ENCODE measurements at places on chromosomes 5 and 9.

DNA sequence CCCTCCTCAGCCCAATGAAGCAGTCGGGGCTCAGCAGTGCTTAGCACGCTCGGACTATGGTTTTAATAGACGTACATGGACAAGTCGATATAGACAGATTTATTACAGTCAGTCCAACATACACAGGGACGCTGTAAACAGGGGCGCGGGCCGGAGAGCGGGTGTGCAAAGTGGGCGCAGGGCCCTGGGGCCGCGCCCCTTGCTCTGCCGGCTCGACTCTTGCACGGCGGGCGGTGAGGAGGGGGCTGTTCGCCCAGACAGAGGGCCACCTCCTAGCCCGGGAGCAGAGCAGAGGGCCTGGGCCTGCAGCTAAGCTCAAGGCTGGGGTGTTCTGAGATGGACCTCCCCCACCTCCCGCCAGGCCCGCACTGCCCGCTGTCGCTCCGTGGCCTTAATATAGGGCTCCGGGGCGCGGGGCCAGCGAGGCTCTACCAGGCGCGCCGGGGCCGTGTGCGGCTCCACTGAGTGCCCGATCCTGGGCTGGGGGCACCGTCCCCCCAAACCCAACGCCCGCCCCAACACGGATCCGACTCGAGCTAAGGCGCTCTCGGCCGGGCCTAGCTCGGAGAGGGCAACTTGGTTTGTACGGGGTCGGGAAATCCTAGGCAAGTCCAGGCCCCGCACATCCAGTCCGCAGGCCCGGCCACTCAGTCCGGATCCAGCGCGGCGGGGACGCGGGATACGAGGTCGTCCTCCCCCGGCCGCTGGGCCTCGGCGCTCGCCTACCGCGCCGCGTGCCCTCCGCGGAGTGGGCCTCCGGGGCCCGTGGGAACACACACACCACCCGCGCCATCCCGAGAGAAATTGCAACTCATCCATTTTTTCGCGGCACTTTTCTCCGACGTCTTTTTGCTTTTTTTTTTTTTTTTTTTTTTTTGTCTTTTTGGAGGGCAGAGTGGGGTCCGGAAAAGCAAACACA, 6.1 kb downstream of the PITX1 start:
- no peak for DNase-seq

DNA sequence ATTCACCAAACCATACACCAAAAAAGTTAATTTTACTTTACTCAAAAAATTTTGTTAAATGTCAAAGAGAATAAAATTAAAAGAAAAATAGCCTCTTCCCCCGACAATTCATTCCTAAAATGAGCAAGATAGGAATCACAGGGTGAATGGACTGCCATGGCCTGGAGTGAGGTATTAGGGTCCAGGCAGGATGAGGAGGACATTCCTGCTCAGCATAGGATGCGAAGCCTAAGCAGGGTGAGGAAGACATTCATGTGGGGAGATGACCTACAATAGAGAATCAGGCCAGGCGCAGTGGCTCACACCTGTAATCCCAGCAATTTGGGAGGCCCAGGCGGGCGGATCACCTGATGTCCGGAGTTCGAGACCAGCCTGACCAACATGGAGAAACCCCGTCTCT, 8.4 kb downstream of the NUDCD2 start:
- no peak for DNase-seq

DNA sequence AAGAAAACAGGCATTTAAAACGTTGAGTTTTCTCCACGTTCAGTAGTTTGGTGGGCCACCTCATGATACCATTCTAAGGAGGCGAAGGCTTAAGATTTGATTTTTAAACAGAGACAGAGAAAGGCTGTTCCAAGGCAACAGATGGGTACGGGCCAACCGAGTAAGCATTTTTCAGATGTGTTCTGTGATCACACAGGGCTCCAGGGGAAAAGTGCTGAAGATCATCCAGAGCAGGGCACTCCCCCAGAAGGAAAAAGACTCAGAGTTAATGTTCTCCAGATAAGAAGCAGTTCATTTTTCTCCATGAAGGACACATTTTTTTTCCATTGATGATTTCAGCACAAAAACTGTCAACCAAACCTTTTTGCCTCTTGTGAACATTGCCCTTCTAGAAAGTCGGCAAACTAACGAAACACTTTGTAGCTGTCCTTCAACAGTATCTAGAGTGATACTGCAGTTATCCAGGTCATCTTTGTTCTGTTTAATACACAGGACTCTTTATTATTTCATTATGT, 138.7 kb downstream of the ALDH1A1 start:
- DNase-seq = no peak

GRCh38 chr5:124550731-124551130, 195.7 kb downstream of the ZNF608 start:
- DNase-seq = no peak

DNA sequence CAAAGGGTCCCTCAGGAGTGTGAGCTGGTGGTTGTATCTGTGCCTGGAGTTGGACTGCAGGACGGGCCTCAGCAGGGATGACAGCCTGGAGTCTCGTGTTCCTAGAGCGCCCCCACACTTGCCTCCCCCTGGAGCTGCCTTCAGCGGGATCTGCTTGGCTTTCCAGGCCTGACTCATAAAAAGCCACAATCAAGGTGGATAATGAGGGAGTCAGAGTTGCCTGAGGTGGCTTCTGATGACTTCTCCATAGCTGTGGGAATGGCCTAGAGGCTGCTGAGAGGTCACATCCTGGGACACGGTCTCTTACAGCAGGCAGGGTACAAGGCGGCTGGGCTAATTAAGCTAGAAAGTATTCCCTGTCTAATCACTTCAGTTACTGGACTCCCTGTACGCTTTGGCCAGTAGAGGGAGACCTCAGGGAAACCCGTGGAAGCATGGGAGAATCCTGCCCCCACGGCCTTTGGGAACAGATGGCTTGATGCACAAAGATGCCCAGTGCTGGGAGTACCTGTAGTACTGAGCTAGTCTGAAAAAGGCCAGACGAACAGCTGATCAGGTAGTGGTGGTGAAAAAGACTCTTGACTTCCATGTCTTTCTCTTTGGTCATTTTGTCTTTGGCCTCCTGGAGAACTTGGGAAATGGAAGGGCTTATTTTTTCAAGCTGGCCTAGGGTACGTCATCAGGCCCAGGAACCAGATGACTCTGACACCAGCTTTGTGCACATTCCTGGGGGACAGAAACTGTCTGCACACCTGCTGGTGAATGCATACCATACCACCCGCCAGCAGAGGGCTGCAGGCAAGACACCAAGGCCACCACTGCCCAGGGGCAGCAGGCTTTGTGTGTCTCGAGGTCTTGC, 16.1 kb upstream of the FRRS1L start:
- DNase-seq = peak; percentile 30

GRCh38 chr5:15008476-15008875, 136.9 kb upstream of the ANKH start:
- peak; percentile 97 for DNase-seq

GRCh38 chr5:88819301-88819999, 63.5 kb downstream of the MEF2C start:
- DNase-seq = no peak

- DNase-seq = peak; percentile 57
Observed at GRCh38 chr5:78647838-78648358, 674 bp downstream of the LHFPL2 start.

- peak; percentile 94 for DNase-seq
Observed at GRCh38 chr5:157948738-157949410, 89.9 kb upstream of the CLINT1 start.

GRCh38 chr9:16289639-16290038, 580.8 kb downstream of the BNC2 start:
- peak; percentile 51 for DNase-seq

DNA sequence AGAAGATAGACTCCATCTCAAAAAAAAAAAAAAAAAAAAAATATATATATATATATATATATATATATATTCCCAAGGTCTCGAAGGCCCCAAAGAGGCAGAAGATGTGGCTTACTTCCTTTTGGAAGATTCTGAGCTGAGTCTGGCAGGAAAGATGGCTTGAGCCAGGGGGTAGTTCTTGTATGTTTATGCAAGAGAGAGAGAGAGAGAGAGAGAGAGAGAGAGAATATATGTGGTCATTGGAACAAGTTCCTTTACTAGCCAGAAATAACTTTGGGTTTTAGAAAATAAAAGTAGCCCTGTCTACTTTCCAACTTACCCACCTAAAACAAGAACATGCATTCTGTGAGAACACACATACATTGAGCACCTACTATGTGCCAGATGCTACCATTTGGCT, 17.6 kb downstream of the NCS1 start:
- peak; percentile 65 for DNase-seq

DNA sequence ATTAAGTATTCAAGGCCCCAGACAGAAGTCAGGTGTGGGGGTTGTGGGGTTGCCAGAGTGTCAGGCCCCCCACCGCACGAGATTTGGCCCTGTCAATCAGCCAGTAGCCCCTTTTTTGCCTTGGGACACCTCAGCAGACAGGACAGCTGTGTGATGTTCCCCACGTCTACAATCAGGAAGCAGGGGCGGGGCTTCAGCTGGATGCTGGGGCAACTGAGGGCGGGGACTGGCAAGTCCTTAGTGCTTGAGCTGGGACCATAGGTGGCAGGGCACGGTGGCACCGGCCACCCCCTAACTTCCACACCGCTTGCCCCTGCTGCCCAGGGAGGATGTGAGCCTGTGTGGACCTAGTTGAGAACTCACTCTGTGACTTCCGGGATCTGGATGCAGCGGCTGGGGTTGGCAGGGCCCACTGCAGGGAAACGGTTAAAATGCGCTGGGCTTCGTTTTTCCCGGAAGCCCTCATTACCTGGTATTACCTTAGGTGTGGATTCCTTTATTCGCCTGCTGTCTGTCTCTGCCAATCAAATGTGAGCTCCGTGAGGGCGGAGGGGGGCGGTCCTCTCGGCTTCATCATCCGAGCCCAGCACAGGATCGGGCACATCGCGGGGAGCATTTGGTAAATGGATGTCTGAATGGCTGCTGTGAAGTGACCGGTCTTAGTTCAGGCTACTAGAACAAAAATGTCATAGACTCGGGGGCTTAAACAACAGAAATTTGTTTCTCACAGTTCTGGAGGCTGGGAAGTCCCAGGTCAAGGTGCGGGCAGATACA, 7.5 kb upstream of the GTF3C5 start:
- DNase-seq = no peak

DNA sequence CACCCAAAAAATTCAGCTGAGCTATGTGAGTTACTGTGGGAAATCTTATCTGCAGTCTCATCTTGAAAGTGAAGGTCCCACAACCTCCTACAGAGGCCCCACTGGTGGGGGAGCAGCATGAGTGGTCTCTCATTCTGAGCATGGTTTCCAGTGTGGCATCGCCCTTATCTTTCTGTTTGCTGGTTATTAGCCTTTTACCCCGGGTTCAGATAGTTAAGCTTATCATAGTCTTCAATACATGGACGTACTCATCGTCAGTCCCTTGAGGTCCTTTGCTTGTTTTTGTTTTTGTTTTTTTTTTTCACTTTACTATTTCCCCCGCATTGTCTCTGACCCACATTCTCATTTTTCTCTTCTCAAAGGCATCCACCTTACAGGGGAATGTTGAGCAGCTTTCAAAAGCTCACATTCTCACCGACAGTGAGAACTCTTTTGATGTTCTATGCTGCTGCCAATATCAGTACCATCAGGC, 7.7 kb upstream of the HAVCR2 start:
- no peak for DNase-seq

DNA sequence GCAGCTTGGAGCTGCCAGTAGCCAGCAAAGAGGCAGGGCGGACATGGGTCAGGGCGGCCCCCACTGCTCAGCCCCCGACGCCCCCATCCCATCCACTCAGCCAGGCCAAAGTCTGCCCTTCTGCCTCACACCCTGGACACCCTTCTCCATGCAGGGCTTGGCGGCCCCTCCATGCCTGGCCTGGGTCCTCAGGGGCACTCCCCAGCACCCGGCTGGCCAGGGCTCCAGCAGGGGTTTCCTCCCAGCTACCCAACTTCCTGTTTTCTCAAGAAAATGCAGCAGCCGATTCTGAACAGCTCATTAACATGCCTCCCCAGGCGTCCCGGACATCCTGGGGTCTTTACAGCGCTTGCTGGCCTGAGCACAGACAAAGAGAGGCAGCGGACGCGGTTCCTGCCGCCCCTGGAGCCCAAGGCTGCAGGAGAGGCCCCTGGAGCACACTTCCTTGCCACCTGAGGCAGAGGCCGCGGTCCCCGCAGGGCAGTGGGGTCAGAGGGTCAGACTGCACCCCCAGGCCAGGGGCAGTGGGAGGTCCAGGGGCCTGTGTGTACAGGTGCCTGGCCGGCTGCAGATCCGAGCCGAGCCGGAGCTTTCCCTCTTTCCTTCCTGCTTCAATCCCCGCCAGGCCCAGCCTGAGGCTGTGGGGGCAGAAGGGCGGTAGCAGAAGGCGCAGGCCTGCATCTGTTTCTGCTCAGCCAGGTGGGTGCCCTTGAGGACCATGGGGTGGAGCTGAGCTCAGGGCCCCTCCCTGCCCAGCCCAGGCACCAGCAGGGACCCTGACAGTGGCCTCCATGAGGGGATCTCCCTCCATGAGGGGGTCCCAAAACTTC, 18.7 kb upstream of the NRARP start:
- DNase-seq = no peak

- DNase-seq = no peak
Observed at GRCh38 chr5:88940713-88941112, 57.7 kb upstream of the MEF2C start.

DNA sequence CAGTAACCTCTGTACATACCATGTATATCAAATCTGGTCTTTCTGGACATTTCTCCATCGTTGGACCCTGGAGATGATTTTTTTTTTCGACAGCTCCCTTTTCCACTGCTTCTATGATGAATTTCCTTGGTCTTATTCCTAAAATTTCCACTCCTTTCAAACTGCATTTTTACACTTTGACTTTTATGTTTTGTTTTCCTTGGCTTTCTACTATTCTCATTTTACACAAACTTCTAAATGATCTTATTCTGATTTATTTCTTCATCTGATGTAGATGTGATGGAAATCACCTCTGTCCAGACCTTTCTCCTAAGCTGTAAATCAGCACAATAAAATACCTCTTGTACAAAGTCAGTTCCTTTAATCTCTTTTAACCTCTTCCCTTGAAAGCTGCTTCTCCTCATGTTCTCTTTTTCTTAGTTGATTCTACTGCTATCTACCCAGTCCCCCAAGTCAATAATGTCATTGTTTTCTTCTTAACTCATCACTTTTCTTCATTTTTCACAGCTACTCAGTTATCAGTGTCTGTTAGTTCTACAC, 48.7 kb upstream of the TUSC1 start:
- no peak for DNase-seq

GRCh38 chr9:77907585-77907984, 124.0 kb downstream of the GNAQ start:
- DNase-seq = no peak

- DNase-seq = no peak
Observed at GRCh38 chr5:8727396-8727795, 818.5 kb downstream of the SEMA5A start.

Data from fibroblast of pulmonary artery (primary cell).